ENCODE measurements at places on chromosomes 2 and 18.

DNA sequence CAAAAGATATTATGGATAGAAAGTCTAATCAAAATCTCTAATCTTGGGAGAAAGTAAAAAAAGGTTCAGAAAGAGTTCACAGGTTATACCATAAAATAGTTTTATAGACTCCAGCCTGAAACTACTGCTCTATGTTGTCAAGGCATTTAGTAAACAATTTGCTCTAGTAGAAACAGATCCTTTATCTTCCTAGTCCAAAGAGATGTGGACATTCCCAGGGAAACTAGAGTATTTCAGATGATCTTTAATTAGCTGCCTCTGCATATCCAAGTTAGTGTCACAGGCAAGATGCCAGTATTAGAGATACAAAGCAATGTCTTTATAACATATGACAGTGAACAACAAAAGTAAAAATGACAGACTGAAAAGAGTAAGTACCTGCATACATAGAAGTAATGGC, 708.6 kb downstream of the CCDC85A start:
- no peak for DNase-seq

DNA sequence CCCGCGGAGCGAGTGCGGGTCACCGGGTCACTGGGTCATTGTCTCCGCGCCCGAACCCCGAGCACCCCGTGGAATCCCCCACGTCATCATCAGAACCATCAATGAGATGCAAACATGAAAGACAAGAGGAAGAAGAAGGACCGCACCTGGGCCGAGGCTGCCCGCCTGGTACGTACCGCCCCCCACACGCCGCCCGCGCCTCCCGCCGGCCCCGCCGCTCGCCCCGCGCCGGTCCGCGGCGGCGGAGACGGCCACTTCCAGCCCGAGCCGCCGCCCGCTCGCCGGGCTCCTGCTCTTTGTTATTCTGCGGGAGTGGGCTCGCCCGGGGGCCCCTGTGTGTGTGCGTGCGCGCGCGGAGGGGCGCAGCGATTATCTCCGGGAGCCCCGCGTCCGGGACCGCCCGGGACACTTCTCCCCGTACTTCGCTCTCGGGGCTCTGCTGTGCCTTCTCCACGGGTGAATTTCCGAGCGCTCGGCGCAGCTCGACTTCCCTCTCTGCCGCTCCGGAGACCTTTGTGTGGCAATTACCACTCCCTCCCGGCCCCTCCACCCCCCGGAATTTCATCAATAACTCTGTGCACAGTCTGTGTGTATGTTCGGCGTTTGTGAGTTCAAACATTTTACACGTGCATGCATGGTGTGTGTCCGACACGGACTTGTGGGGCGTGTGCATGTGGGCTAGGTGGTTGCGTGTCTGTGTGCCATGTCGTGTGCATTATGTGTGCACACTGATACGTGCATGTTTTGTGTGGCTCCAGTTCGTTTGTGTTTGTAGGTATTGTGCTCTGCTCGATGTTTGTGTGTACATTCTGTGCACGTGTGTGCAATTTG, 714 bp downstream of the ASXL3 start:
- DNase-seq = no peak

DNA sequence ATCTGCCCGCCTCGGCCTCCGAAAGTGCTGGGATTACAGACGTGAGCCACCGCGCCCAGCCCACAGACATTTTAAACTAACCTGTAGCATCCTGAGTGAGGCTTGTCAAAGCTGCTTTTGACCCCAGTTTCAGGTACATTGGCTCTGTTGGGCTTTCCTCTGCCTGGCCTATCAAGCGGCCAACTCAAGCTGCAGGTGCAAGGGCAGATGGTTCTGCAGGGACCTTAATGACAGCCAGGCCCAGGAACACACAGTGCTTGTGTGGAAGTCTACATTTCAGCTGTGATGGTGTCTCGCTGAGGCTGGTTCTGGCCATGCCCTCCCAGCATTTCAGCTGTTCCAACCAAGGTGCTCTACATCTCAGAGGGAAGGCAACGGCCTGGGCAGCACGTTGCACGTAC, 18.4 kb downstream of the INPP4A start:
- DNase-seq = no peak

DNA sequence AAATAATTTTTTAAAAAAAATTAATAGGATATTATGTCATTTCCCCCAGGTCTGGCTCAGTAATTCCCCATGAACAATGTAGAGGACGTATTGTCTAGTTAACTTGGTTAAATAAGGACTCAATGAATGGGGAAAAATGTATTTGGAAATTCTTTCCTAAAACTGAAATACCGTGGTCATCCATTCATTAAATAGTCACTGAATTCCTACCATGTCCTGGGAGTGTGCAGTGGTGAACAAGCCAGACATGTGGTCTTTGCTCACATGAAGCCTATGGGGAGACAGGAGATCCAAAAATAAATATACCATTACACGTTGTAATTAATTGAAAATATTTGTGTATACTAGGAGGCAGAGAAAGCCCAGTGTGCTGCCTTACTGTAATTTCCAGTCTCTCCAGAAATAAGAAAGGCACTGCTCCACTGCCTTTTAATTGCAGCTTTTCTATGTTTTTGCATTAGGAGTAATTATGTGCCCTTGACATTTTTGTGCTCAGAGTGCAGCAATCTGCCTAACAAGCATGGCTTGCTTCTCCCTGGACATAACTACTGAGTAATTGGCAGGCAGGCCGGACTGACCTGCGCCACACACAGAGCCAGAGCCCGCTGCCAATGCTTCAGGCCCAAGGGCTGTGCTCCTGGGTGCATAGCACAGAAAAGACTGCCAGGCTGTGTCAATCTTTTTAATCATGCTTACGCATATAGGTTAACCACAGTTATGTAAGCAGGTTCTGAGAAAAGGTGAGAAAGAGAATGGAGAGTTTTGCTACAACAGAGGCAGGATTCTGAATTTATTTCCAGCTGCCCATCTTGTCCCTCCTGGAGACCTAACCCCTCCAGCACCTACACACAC, 22.2 kb upstream of the TTC39C start:
- DNase-seq = no peak

- DNase-seq = no peak
These were observed 113.4 kb downstream of the CAPN13 start for GRCh38 chr2:30693821-30694281.

GRCh38 chr2:181790716-181791649, 100.5 kb upstream of the ITPRID2 start:
- no peak for DNase-seq

All from activated naive CD8-positive, alpha-beta T cell treated with anti-CD3 and anti-CD28 coated beads, Interleukin-2, amount 50 U/mL, for 16 hours (primary cell).